ENCODE measurements at places on chromosomes 7 and 10.

DNA sequence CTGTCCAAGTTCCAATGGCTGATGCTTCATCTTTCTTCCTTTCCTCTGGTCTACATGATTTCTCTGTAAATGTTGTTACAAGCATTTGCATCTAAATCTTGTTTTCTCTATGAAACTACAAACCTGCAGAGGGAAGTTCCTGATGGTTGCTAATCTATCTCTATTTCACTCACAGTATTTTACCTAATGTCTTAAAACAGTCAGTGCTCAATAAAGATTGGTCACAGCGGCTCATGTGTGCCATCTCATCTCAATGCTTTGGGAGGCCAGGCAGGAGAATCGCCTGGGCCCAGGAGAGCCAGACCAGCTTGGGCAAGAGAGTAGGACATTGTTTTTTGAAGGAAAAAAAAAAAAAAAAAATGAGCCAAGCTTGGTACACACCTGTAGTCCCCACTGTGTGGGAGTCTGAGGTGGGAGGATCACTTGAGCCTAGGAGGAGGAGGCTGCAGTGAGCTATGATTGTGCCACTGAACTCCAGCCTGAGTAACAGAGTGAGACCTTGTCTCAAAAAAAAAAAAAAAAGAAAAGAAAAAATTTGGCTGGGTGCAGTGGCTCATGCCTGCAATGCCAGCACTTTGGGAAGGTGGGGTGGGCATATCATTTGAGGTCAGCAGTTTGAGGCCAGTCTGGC lies 71.3 kb upstream of the ARMC3 start:
- DNase-seq, result no peak

DNA sequence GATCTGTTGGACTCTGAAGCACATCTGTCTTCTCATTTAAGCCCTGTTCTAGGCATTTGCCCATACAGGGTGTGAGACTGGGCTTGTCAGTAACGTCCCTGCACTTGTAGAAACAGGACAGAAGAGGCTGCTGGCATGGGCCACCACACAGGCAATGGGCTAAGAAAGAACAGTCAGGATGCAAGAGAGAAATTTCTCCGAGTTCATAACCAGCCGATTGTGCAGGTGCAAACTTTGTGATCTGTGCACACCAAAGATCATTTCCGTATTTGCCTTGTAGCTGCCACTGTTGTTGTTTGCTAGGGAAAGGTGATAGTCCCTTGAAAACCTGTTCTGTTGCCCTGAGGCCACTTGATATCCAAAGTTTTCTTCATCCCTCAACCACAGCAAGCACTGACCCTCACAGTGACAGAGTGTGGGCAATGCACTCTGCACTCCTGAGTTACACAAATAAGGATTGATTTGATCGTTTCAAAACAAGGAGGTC lies 20.3 kb downstream of the KLF6 start:
- DNase-seq, result no peak

GRCh38 chr10:11378835-11379234 lies 232.6 kb downstream of the USP6NL start:
- no peak for DNase-seq

- no peak for DNase-seq
Observed at GRCh38 chr7:25922296-25922695, 229.7 kb upstream of the NFE2L3 start.

All from fibroblast of skin of back (primary cell).